ENCODE measurements at places on chromosomes 1 and 21.

DNA sequence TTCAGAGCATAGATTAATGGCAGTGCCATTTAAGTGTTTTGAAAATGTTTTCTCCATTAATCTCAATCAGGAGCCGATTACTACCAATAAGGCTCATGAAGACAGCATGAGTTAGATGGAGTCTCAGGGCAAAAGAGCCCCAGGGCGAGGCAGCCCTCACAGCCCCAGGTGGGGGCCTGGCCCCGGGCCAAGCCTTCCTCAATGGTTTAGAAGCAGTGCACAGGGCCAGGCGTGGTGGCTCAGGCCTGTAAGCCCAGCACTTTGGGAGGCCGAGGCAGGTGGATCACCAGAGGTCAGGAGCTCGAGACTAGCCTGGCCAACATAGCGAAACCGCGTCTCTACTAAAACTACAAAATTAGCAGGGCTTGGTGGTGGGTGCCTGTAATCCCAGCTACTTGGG is 348.1 kb upstream of the VAMP3 start:
- no peak for DNase-seq

DNA sequence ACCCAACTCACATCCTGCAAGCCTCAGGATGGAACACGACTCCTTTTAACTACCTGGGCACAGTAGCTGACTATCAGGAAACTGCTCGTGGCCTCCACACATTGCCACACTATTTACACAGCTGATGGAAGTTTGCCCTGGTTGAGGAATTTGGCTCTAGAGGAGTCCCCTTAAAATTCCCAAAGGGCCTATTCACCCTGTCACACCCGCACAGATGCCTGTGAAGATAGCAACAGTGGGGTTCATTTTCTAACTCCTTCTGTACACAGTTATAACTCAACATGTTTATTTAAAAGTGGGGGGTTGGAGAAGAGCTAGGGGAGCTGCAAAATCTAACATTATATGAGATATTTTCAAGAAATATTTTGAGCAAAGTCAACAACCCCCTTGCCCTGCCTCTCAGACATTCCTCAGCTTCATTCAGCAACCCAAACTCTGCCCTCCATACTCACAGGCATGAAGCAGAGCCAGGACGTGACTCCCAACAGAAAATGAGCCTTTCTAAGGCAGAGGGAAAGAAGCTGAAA is 35.8 kb upstream of the CCN1 start:
- DNase-seq = peak; percentile 73

DNA sequence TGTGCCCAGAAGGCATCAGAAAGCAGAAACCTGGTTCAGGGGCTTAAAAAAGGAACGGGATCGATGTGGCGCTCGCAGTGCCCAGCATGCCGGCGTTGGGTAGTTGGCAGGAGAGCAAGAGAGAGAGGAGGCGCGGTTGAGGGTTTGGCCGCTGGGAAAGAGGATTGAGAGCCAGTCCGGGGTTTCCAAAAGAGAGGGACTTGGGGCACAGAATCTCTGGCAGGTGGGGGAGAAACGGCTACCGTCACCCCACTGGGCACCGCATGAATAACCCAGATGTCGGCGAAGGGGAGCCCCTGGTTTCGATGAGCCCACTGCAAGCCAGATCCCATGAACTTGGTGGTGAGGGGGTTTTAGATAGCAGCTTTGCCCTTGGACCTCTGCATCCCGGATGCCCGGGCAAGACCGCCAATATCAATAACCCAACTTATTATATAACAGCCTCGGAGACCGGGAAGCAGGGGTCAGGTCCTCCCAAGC is 60.4 kb upstream of the ACOT11 start:
- DNase-seq = no peak

DNA sequence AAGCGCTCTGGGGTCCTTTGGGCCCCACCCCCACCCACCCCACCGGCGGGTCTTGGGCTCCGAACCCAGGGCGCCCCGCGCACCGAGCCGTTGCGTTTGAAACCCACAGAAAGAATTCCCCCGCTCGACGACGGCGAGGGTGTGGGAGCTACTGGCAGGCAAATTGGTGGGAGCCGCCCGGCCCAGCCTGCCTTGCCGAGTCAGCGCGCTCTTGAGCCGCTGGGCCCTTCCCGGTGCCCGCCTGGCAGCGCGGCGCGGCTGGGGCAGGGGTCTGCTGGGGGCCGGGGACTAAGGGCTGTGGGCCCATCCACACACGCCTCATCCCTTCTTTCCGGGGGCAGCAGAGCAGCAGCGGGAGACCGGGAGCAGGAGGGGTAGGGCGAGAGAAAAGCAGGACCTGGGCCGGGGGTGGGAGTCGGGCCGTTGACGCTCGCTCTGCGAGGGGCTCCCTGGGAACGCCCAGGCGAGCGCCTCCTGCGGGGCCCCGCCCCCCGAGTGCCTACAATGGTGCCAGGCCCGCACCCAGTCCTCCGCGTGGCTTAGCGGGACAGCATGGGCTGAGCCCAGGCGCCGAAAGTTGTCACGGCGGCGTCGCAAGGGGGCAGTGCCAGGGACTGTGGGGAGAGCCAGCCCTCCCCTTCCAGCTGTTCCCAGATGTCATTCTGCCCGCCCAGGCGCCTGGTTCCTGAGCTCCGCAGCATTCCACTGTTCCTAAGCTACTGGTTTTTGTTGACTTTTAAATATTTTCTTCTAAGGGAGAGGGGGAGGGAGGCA is at the start of gene C1orf94:
Gene C1orf94 (plus strand): TSS at position 78 of the 774 bp plus-strand sequence. CDS start 883 bp downstream, outside the sequence.
- DNase-seq = no peak

DNA sequence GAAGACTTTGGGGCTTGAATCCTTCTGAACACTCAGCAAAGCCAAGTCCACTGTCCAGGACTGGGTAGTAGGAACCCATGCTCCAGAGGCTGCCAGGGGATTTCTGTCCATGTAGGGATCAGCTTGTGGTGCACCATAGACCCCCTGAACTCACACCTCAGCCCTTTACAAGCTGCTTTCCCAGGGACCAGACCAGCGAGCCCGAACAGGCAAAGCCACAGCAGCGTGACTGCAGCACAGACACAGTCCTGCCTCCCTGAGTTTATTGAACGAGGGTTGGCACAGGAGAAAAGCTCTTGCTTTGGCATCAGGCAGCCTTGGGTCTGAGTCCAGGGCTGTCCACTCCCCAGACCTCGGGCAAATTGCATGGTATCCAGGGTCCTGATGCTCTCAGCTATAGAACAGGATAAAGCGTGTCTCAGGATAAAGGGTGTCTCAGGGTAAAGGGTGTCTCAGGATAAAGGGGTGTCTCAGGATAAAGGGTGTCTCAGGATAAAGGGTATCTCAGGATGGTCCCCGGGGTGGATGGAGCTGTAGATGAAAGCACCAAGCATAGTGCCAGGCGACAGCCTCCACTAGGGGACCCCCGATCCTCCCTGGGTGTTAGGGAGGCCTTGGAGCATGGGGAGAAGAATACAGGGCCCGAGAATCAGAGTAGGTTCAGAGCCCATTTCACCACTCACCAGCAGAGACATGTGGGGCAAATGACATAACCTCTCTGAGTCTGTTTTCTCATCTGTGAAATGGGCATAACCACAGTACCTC is 648.8 kb downstream of the NPHP4 start:
- DNase-seq = no peak

DNA sequence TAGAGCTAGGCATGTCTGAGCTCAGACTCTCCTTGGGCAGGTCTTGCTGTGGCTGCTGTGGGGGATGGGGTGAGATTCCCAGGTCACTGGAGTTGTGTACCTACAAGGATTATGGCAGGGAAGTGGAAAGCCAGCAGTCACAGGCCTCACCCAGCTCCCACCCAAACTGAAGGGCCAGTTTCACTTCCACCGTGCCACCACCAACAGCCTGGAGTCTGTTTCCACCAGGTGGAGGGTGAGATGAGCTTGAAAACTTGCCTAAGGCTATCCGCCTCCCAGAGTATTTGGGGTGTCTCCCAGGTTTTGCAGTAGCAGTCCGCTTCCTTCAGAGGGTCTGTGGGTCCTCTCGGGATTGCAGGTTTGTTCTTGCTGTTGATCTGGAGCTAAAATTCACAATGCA is 327.7 kb downstream of the PTPRC start:
- DNase-seq = no peak

- no peak for DNase-seq
Measured at GRCh38 chr1:28812669-28813468, 899 bp downstream of the OPRD1 start.

- no peak for DNase-seq
Measured at GRCh38 chr1:165844114-165844798, 16.8 kb downstream of the UCK2 start.

- DNase-seq = no peak
Measured at GRCh38 chr1:29467989-29468900, 231.9 kb downstream of the PTPRU start.

GRCh38 chr21:44892536-44893277 is 19.2 kb upstream of the PTTG1IP start:
- DNase-seq = peak; percentile 39

- peak; percentile 8 for DNase-seq
Measured at GRCh38 chr1:10943991-10944730, 68.3 kb upstream of the TARDBP start.

GRCh38 chr1:117760485-117760884 is 154.6 kb downstream of the TENT5C start:
- DNase-seq = no peak

- no peak for DNase-seq
Measured at GRCh38 chr1:78620666-78621065, 418 bp downstream of the IFI44L start.

DNA sequence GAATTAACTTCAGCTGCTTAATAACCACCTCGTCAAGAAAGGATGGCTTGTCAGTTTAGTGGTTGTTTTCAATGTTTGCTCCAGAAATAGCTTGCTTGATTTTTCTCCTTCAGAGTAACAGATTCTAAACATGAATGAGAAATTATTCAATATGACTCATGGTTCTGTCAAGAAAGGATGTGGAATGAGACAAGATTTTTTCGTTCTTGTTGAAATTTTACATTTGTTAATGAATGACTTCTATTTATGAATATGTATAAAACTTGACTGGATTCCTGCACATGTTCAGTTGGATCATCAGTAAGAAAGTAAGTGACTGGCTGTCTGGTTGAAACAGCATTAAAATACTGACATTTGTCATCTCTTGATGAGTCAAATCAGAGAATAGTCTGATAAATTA is 38.3 kb downstream of the IFI44 start:
- peak; percentile 51 for DNase-seq

DNA sequence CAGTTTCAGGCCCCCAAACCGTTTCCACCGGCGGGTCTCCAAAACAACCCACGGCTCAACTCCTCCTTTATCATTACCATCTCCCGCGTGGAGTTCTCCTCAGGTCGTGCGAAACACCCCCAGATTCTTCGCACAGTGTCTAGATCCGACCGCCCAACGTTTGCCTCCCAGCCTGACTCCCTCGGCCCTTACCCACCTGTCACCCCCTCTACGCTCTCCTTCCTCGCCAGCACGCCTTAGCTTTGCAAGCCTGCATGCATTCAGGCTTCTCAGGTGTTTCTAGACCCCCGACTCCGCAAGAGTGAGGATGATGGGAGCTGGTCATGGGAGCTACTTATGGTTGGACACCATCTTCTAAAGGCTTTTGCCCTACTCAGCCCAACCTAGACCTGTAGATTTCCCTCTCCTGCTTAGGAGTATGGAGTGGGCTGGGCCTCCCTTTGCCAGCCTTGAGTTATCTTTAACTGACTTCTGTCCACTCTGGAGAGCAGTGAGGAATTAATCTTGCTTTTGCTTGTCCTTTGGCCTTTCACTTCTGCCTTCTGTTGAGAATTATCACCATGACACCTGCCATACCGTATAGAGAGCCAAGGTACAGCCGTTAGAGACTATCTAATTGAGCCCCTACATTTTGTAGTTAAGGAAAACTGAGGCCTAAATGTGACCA is 865 bp downstream of the ATP5IF1 start:
- DNase-seq = no peak

DNA sequence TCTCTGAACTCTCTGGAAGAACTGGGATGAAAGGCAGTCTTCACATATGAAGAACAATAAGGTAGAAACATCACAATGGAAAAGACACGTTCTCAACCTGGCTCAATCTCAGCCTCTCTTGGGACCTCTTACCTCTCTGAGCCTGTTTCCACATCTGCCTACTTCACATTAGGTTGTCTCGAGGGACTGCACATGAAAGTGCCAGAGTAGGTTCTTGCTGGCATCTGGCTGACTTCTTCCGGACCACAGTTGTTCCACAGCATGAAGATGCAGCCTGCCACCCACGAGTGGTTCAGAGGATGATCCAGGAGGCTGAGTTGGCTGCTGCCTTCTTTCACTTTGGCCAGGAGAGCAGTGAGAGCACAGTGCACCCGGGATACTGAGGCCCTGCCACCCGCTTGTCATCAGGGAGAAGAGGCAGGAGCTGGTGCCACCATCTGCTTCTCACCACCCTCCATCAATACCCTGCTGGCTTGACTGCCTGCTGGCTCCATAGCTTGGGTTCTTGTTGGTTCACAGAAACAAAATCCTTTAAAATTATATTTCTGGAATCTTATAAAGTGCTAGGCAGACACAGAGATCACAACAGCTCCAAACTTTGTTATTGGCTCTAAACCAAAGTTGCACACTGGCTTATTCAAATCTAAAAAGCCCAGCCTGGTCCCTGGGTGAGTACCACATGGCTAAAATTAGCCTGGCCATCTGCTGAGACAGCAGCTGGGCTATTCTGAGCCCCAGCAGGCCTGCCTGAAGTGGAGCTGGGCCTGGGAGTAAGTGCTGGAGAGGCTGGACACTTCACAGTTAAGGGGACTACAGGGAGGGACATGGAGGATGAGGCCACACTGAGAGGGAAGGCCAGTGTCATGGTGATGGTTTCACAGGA is 46.9 kb upstream of the LIN9 start:
- no peak for DNase-seq

- DNase-seq = no peak
Measured at GRCh38 chr1:27218736-27219135, 15.7 kb upstream of the WDTC1 start.

GRCh38 chr1:169708647-169709046 is 2.8 kb downstream of the SELL start:
- DNase-seq = no peak

- DNase-seq = no peak
Measured at GRCh38 chr21:32372755-32373154, 20.1 kb downstream of the URB1 start.

GRCh38 chr1:26956321-26956720 is 3.9 kb downstream of the KDF1 start:
- DNase-seq = no peak

DNA sequence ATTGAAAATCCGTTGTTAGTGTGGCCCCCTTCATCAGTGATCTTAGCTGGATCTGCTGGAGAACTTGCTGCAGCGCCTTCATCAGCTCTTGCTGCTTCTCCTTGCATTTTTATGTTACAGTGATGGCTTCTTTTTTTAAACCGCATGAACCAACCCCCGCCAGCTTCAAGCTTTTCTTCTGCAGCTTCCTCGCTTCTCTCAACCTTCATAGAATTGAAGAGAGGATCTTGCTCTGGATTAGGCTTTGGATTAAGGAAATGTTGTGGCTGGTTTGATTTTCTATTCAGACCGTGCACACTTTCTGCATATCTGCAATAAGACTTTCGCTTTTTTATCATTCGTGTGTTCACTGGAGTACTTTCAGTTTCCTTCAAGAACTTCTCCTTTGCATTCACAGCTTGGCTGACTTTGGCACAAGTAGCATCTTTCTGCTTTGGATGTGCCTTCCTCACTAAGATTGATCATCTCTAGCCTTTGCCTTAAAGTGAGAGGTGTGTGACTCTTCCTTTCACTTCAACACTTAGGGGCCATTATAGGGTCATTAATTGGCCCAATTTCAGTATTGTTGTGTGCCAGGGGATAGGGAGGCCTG is 13.1 kb downstream of the RNF187 start:
- DNase-seq = no peak
